ENCODE measurements at places on chromosomes 2 and 18.

GRCh38 chr2:46669016-46669415, 189.7 kb downstream of the TMEM247 start:
- DNase-seq: no peak

DNA sequence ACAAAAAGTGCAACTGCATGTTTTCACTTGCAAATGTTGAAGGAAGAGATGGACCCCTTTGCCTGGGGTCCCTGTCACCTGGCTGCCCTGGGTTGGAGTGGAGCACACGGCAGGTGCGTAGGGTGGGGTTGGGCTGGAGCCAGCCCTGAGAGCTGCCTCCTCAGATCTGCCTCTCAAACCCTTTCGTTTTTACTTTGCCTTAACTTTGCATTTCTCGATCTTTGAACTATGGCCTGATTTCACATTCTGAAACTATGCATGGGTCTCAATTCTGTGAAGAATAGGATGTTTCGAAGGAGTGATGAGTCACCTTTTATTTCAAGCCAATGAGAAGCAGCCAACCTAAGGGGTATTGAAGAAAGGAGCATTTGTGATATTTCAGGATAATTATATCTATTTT, 132.8 kb downstream of the ACOXL start:
- no peak for DNase-seq

DNA sequence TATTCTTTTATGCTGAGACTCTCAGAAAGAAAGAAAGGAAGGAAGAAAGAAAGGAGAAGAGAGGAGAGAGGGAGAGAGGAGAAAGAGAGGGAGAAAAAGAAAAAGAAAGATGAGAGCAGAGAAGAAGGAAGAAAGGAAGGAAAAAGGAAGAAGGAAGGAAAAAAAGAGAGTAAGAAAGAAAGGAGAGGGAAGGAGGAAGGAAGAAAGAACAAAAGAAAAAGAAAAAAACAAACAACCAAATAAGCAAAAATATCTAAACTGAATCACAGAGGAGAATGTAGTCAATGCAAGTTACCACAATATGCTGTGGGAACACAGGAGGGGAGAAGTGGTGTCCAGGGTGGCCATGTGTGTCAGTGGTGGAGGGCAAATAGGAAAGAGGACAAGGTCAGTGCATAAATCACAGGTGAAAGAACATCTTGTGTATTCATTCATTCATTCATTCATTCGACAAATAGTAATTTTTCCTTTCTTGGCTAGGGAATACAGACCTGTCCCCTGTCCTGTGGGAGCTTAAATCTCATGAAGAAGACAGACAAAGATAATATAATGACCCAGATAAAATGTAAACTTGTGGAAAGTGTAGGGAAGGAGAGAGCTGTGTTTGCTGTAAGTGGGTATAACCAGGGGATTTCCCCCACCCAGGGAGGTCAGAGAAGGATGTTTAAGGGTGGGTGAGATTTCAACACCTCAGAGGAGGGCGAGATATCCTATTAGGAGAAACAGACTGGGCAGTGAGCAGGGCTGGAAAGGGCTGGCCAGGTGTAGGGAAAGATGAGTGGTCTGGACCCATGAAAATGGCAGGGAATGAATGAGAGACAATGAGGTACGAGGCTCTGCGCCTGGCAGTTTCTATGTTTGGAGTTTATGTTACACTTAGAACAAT, 50.7 kb downstream of the IL1R2 start:
- no peak for DNase-seq

GRCh38 chr2:174631009-174631981, 33.7 kb upstream of the WIPF1 start:
- DNase-seq: no peak
